T1000 (cell line): ENCODE measurements at places on chromosomes 6 and 20.
A peak's percentile ranks its signal among the peaks of the same experiment; 100 is the strongest.

DNA sequence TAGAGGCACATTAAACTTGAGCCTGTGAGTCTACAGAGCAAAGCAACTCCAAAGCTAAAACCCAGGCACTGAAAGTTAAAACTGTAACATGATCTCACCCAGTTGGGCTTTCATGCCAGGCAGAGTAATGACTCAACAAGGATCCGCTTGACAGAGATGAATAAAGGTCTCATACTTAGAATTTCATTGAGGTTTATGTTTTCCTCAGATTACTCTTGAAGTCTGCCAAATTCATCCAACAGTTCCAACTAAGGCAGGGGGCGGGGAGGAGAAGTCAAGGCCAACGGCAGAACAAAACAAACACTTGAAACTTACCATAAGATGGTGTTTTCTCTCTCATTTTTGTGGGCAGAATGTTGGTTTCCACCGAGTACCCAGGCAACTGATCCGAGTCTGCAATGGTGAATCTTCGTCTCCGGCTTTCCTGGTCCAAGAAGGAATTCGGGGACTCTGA lies 54.0 kb upstream of the IPCEF1 start:
- DNase-seq, result peak; percentile 43

DNA sequence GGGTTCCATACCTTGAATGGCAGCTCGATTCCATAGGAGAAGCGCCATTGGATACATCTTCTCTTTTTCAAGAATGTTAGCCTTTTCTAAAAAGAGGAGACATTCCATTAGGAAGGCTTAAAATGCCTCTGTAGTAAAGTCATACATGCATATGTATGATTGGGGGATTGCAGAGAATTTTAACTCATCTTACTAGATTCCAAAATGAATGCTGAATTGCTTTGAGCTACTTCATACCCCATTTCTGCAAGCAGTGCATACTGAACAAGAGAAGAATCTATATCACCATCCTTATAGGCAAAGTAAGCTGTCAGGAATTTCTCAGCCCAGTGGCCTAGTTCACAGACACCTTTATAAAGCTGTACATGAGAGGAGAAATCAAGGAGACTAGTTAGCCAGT lies 80.3 kb downstream of the NDUFAF5 start:
- DNase-seq, result no peak

GRCh38 chr6:106512048-106512967 lies 117.0 kb downstream of the RTN4IP1 start:
- DNase-seq, result peak; percentile 13

DNA sequence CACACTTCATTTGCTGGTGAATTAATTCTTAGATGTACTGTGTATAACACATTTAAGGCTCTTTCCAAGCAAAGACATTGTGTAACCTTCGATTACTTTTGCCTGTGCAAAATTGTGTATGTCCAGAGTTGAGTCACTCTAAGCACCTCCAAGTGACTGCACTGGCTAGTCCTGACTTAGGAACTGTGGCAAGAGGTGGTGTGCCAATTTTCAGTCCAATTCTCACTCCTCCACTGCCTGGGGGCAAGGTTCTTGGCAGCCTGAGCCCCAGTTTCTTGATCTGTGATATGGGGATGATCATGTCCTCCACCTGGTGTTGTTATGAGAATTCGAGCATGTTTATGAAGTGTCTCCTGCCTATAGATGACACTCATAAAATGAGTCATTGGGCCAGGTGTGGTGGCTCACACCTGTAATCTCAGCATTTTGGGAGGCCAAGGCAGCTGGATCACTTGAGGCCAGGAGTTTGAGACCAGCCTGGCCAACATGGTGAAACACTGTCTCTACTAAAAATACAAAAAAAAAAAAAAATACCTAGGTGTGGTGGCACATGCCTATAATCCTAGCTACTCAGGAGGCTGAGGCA lies 105.3 kb upstream of the CDYL start:
- no peak for DNase-seq

GRCh38 chr6:121603486-121603885 lies 168.0 kb downstream of the GJA1 start:
- no peak for DNase-seq
